ENCODE measurements at places on chromosomes 3 and 15.

- no peak for DNase-seq
Observed at GRCh38 chr15:83283138-83283812, 1.2 kb downstream of the BNC1 start.

- no peak for DNase-seq
Observed at GRCh38 chr3:156978481-156978961, 152.4 kb downstream of the LEKR1 start.

- DNase-seq: no peak
Observed at GRCh38 chr3:105580296-105580965, 213.7 kb downstream of the ALCAM start.

DNA sequence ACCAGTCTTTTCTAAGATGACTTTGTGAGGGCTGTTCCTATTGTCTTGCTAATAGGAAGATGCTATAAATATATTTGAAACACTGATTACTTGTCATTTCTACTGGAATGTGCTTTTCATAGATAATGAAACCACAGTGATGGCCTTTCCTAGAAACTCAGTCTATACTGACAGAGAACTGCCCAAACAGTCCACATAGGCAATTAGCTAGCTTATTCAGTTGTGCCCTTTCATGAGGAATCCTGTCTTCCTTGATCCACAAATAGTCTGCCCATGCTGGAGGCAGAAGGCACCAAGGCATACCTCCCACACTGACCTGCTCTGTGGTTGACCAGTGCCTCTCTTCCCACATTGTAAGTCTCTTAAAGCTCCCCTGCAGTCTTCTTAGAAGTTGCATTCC lies 135.9 kb downstream of the CMSS1 start:
- no peak for DNase-seq

DNA sequence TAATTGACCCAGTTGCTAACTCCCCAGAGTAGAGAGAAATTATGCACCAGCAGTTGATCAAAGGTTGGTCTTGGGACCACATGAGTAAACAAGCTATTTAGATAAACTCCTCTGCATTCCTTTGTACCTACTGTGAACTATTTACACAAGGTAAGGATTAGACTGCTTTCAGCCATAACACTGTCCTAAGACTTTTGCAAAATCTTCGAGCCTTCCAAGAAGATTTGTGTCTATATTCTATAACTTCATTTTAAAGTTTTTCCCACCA lies 108.5 kb upstream of the UNC13C start:
- DNase-seq: no peak

GRCh38 chr3:34073961-34074360 lies 275.5 kb downstream of the PDCD6IP start:
- DNase-seq: no peak

DNA sequence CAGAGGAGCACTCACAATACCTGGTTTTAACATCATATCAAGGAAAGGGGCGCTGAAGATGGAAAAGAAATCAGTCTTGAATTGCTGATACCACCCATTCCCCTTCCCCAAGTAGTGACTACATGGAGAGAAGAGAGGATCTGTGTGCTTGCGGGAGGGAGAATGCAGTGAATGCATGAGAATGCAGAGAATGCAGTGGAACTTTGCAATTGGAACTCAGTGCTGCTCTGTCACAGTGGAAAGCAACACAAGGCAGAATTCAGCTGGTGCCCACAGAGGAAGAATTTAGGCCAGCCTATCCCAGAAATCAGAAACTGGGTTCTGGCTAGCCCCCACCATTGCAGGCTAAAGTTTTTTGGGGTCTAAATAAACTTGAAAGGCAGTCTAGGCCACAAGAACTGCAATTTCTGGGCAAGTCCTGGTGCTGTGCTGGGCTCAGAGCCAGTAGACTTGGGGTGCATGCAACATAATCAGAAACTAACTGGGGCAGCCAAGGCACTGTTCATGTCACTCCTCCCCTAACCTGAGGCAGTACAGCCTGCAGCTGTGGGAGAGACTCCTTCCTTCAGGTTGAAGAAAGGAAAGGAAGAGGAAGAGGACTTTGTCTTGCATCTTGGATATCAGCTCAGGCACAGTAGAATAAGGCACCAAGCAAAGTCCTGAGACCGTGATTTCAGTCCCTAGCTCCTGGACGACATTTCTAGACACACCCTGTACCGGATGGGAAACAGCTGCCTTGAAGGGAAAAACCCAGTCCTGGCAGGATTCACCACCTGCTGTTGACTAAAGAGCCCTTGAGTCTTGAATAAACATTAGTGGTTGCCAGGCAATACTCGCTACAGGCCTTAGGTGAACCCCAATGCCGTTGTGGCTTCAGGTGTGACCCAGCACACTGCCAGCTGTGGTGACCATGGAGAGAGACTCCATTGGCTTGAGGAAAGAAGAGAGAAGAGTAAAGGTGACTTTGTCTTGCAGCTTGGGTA lies 329.3 kb downstream of the TBL1XR1 start:
- no peak for DNase-seq

DNA sequence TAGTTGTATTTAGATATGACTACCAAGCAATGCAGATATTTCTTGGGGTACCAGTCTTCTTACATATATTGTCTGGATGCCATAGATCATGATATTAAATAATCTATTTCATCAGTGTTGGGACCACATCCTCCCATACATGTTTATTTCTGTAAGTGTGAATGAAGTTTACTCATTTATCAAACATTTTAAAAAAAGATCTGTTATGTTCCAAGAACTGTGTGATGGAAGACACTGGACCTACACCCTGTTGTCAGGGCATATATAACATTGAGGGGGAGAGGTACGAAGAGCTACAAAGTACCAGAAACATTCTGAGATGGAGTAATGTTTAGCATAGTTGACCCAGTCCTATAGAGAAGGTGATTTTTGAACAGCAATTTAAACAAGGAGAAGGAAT lies 26.6 kb downstream of the MBNL1 start:
- no peak for DNase-seq

- DNase-seq: no peak
Observed at GRCh38 chr3:172317984-172318383, 130.3 kb downstream of the GHSR start.

DNA sequence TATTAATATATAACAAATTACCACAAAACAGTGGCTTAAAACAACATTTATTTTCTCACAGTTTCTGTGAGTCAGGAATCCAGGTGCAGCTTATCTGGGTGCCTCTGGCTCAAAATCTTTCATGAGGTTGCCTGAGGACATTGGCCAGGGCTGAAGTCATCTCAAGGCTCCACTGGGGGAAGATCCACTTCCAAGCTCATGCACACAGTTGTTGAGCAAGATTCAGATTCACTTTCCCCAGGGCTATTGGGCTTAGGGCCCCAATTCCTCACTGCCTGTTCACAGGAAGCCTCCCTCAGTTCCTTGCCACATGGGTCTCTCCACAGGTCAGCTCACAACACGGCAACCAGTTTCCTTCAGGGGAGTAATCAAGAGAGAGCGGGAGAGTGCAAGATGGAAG lies 35.0 kb downstream of the RFTN1 start:
- DNase-seq: no peak

DNA sequence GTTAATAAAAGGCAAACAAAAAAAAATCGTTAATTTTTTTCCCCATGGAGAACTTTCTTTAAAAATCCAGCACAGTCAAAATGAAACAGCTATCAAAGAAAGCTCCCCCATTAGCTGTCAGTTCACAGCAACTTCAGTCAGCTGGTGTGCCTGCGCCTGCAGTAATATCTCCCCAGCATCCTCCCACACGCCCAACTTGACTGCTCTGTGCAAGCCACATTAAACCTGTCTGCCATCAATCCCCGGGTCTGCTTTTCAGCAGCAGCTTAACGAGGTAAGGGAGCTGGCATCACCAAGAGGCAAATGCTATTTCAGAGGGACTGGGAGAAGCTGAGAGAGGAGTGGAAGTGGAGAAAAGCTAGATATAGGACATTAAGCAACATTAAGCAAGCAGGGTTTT lies 337.5 kb downstream of the GAP43 start:
- no peak for DNase-seq

GRCh38 chr3:41436983-41437382 lies 237.7 kb downstream of the CTNNB1 start:
- no peak for DNase-seq

GRCh38 chr3:87973906-87974305 lies 84.9 kb downstream of the CGGBP1 start:
- no peak for DNase-seq

- DNase-seq: no peak
Observed at GRCh38 chr15:92915766-92916435, 15.8 kb downstream of the CHD2 start.

- no peak for DNase-seq
Observed at GRCh38 chr3:16396202-16396601, 117.3 kb downstream of the RFTN1 start.

DNA sequence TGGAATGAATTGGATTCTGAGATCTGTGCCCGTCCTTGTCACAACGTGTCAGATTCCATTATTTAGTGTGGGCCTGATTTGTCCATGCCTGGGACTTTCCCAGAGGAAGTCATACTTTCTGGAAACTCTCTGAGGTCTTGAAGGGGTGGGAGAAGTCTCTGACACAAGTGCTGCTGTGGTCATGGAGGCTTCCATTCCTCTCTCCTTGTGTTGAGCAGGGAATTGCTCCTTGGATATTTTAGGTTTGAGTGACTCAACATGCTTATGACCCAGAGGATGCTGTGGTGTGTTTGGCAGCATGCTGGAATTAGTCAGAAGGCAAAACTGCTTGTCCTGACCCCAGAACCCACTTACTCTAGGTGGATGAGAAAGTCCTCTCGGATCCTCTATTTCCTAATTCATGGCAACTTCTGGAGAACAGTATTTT lies 132.1 kb downstream of the LPP start:
- DNase-seq: no peak

DNA sequence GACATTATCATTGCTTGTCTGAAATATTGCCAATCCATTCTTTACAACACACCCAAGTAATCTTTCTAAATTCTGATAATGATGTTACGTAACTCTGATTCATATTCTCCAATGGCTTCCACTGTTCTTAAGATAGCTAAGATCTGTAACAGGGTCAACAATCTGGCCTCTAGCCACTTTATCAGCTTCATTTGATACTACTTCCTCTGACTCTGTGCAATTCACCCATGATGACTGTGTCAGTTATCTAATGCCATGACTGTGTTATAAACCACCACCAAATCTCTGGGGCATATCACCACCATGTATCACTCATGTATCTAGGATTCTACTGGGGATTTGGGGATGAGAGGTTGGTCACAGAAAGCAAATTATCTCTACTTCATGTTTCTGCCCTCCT lies 44.0 kb downstream of the CD200 start:
- DNase-seq: no peak

DNA sequence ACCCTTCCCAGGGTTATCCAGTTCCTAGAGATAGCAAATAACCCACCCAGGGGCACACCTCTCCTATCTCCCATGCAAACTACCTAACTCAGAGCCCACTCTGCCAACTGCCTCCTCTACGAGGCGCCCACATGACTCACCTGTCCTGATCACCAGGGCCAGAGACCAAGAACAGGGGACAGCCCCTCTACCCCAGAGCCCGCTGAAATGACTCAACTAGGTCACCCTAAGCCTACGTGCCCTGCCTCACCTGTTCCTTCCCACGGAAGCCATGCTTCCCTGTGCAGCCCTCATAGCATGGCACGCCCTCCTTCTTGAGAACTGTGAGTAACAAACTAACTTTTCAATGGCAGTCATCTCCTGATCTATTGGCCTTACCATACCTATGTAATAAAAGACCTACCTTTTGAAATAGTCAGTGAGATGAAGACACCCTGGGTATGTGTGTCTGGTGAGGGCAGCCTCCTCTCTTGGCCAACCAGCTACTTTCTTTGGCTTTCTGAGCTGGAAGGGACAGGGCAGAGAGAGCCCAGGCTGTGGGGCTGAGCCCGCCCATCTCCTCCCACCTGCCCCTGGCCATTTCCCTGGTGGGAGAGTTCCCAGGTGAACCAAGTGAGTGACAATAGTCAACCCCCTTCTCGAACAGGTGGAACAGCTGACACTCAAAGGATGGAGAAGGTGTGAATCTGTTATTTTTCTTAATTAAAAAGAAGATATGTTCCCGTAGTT lies 25.5 kb upstream of the PRR23E start:
- no peak for DNase-seq

- DNase-seq: peak; percentile 85
Observed at GRCh38 chr3:158109804-158110657, at the start of gene RSRC1. TSS of gene RSRC1 (plus strand) at chr3:158110089. CDS start at chr3:158122105, 12,016 bp downstream.

DNA sequence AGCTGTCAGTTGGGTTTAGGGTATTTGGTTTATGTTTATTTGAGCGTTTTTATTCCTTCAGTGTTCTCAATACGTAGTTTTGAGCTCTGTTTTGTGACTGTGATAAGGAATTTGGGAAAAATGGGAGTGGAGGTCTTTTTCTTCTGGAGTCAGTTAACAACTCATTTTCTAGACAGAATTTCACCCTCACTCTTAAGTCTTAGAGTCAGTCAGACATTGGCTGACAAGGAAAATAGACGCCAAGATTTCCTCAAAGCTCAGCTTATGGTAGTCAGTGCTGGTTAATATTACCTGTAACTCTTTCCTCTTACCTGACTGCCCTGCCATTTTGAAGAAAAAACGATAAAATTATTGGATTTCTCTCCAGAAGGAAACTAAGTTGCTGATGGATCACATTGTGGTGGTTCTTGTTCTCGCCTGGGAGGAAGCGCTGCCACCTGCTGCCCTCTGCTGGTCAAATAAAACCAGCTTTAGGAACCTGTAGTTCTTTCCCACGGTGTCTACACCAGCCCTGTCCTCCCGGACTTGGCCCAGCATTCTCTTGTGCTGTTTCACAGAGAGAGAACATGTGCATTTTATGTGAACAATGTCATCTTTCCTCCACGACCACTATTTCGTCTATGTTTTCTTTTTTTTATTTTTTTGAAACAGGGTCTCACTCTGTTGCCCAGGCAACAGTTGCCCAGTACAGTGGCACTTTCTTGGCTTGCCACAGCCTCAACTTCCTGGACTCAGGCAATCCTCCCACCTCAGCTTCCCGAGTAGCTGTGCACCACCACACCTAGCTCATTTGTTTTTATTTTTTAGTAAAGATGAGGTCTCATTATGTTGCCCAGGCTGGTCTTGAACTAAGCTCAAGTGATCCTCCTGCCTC lies 41.4 kb upstream of the UMPS start:
- peak; percentile 73 for DNase-seq

DNA sequence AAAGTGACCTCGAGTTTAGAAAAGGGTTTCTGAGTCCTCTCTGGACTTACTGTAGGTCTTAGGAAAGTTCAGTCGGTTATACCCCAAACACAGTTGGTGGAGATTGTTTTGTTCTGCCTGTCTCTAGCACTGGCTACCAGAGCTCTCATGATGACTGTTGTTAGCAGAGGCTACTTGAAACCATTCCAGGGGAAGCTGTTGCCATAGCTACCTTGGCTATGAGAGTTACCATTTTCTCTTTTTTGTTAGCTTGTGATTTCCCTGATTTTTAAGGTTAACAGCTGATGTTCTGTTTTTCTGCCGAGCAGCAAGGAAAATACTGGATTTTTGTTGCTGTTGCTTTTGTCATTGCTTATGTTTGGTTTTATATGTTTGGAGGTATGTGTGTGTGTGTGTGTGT lies 26.7 kb downstream of the ABHD2 start:
- DNase-seq: no peak
